Lung (tissue), 17 donors: ENCODE measurements at places on chromosomes 5 and 9. TPM values are rescaled to one million over a fixed set of nuclear protein-coding genes. Genes with fewer than 3 reads are reported as not detected.

WDR38 gene
- total RNA-seq, result 11.4 TPM

GRCh38 chr9:35994959-35995358 is 37.0 kb upstream of the OR2S2 start:
- H3K27ac ChIP-seq, result no peak overlapping the region
- no peaks in the 10 kb centered on the region for H3K4me1 ChIP-seq
- H3K36me3 ChIP-seq, result no peaks in the 10 kb centered on the region
- no peak overlapping the region for H3K4me3 ChIP-seq

SHB gene
- 14.8 TPM for total RNA-seq

PRR7 gene
- total RNA-seq, result 2.9 TPM

DNA sequence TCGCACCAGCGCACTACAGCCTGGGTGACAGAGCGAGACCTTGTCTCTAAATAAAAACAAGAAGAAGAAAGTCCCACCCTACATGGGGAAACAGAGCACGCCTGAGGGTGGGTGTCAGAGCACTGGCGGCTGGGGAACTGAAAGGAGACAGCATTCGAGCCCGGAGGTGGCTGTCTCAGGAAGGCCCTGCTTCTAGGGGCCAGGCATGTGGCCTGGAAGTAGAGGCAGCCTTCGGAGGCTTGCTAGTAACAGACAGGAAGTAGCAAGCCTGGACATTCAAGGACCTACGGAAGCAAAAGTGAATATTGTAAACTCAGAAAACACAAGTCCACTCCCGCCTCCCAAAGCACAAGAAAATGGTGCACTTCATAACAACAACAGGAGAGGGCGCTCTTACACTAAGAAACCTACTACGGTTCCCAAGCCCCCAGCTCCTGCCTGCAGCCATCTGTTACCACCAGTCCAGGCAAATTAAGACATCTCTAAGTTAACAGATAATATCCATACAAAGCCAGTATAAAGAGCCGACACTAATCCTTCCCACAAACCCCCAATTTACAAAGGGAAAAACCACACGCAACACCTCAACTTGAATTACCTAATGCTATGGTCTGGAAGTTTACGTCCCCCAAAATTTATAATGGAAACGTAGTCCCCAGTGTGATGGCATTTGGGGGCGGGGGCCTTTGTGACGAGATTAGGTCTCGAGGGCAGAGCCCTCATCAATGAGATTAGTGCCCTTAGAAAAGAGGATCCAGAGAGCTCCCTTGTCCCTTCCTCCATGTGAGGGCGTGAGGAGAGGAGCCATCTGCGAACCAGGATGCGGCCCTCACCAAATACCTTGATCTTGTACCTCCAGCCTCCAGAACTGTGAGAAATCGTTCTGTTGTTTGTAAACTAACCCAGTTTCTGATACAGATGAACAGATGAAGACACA is 7.7 kb downstream of the RASGEF1C start:
- H3K36me3 ChIP-seq, result no peaks in the 10 kb centered on the region
- no peak overlapping the region for H3K27ac ChIP-seq
- H3K4me1 ChIP-seq, result no peaks in the 10 kb centered on the region
- no peaks in the 10 kb centered on the region for H3K27me3 ChIP-seq
- no peak overlapping the region for H3K4me3 ChIP-seq
- DNase-seq, result peak; percentile 17

- DNase-seq, result no peak
- H3K4me1 ChIP-seq, result no peaks in the 10 kb centered on the region
- H3K36me3 ChIP-seq, result no peaks in the 10 kb centered on the region
- no peak overlapping the region for H3K27ac ChIP-seq
Observed at GRCh38 chr9:116276651-116277121, 123.1 kb downstream of the PAPPA start.

DNA sequence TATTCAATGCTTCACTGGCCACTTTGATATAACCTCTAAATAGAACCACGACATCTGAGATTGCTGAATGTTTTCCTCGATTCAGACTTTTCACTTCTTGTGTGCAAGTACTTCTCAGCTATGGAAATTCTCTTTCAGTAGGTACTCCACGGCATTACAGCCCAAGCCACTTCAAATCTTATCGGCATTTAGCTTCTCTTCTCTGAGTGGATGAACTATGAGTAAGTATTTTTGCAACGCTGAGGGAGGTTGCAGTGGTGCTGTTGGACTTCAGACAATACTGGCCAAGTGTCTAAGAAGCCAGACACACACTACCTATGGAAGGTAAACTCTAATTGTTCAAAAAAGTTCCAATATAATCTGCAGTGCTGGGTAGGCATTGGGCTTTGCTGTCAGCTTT is 60.1 kb downstream of the FBN2 start:
- no peaks in the 10 kb centered on the region for H3K4me1 ChIP-seq
- H3K4me3 ChIP-seq, result no peak overlapping the region
- DNase-seq, result peak; percentile 70
- H3K36me3 ChIP-seq, result no peaks in the 10 kb centered on the region
- no peaks in the 10 kb centered on the region for H3K27me3 ChIP-seq

DNA sequence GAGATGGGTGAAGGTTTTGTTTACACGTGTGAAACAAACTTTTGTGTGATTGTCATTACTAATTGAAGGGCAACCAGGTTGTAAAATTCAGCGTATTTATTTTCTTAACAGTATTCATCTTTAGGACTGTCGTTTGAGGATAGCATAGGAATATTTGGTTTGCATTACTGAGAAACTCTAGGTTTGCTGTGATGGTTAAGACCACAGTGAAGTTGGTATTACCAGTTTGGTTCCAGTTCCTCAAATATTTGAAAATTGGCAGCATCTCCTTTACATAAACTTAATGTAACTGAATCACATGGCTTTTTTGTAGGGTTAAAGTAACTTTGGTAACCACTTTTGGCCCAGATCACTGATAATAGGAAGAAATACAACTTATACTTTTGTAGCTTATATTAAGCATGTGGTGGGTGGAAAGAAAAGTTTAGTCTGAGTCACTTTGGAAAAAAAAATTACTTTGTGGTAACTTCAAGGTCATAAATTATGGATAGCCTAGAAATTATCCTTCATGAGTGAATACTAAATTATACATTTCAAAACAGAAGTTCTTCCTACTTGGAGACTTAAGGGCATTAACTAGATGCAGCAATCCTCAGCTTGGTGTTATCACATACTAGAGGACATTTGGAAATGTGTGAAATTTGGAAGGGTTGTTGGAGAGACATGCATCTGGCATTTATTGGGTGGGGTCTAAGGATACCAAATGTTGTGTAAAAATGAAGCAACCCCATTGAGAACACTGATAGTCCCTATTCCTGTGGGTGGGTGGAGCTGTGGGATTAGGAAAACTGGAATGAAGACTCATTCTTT is 33.9 kb downstream of the G3BP1 start:
- no peak overlapping the region for H3K4me3 ChIP-seq
- peak; percentile 70 for DNase-seq
- H3K27ac ChIP-seq, result no peak overlapping the region
- H3K27me3 ChIP-seq, result no peaks in the 10 kb centered on the region
